Foreskin keratinocyte (primary cell): ENCODE measurements at places on chromosomes 2 and 18. TPM values are rescaled to one million over a fixed set of nuclear protein-coding genes. Genes with fewer than 3 reads are reported as not detected.
A peak's percentile ranks its signal among the peaks of the same experiment; 100 is the strongest.

DNA sequence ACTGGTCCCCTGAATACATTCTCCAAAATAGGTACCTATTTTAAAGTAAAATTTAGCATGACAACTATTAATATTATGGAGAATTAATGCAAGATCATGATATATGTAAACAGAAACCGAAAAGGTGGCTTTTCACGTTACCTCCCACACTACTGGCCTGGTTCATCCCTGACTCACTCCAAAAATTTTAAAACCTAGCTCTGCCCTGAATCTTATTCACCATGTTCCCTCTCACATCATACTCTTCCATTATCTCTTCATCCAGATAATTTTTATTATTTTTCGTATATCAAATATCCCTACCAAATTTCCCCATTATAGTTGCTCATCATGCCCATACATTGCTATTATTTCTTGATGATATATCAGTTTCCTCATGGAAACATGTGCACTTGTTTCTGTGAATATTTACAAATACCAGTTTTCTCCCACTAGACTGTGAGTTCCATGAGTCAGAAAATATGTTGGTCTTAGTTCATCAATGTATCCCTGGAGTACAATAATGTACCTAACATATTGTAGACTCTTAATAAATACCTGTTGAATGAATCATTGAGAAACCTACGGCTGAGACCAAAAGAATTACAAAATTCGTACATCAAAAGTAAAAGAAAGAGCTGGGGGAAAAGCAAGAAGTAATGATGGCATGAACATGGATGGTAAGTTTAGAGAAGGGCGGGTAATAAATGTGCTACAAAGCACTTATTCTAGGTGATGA, 360.1 kb upstream of the CHAC2 start:
- peak; percentile 95 for DNase-seq

GRCh38 chr18:22001912-22002487, 167.4 kb upstream of the GATA6 start:
- no peak for DNase-seq

DNA sequence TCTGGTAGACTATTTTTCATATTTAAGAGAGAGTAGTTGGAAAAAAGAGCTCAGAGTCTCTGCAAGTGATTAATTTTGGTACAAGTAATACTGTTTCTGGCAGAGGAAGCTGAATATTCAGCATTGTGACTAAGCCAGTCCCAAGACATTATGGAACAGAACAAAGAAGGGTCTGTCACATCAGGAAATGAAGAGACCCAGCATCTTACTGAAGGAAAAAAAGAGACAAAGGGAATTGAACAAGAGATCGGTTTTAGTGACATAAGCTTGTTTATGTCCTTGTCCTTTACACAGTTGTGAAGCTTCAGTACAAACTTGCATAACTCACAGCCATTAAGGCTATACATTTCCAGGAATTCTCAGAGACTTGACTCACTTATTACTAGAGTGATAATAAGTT, 568.5 kb upstream of the SLC8A1 start:
- DNase-seq: no peak

DNA sequence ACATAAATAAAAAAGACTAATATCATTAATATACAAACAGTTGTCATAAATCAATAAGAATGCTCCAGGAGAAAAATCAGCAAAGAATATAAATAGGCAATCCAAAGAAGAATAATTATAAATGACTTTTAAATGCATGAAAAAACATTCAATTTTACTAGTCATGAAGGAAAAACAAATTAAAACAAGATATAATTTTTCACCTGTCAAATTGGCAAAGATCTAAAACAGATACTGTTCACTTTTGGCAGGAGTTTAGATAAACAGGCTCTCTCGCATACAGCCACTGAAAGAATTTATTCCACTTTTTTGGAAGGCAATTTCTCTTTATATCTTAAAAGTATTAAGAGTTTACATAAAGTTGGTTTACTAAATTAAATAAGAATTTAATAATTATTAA, 176.8 kb upstream of the SETBP1 start:
- no peak for DNase-seq

- DNase-seq: no peak
These were observed 247.1 kb upstream of the SALL3 start for GRCh38 chr18:78732273-78733210.

DNA sequence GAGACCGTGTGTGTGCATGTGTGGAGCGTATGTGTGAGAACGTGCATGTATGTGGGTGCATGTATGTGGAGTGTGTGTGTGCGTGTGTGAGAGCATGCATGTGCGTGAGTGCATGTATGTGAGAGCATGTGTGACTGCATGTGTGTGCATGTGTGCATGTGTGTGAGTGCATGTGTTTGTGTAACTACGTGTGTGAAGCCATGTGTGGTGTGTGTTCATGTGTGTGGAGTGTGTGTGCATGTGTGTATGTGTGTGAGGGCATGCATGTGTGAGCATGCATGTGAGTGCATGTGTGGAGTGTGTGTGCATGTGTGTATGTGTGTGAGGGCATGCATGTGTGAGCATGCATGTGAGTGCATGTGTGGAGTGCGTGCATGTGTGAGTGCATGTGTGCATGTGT, 24.2 kb downstream of the TOGARAM2 start:
- no peak for DNase-seq

- DNase-seq: peak; percentile 85
These were observed 515.9 kb downstream of the SLC4A3 start for GRCh38 chr2:220143336-220143735.

DNA sequence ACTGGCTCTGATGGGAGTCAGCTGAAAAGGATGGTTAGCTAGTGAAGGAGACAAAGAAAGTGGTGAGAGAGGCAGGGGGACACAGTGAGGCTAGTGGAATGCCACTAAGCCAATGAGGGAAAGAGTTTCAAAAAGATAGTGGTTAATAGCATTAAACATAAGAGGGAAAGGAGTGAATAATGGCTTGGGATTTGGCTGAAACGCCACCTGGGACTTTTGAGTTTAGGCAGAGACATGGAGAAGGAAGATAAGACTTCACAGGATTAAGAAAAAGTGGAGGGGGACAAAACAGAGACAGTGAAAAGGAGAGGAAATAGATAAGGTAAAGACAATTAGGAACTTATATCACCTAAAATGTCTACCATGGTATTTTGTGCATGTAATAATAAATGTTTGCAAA, 6.9 kb downstream of the CD28 start:
- DNase-seq: no peak

- no peak for DNase-seq
These were observed 139.2 kb downstream of the DYM start for GRCh38 chr18:49321271-49321670.

DNA sequence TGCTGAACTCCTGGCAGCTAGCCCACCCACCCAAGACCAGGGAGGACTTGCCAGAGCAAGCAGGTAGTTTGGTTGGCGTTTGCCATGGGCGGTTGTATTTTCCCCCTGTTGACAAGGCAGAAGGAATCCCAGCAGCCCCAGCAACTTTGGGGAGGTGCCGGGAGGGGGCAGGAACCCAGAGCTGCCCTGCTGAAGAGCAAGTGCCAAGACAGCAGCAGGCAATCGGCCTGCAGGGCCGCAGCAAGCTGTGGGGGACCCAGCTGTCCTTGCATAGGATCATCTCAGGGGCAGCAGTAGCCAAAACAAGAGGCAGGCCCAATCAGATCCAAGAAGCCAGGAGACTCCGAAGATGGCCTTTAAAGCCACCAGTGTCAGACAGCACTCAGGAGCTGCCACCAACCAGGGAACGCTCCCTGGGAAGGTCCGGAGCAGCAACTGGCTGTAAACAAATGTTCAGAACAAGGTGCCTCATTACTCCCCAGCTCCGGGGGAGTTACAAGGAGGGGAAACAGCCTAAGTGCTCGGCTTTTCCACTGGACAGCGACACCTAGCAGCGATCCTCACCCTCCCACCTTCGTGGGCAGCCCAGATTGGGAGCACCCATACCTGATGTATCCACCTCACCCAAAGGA, 2.1 kb downstream of the ST8SIA5 start:
- DNase-seq: no peak

DNA sequence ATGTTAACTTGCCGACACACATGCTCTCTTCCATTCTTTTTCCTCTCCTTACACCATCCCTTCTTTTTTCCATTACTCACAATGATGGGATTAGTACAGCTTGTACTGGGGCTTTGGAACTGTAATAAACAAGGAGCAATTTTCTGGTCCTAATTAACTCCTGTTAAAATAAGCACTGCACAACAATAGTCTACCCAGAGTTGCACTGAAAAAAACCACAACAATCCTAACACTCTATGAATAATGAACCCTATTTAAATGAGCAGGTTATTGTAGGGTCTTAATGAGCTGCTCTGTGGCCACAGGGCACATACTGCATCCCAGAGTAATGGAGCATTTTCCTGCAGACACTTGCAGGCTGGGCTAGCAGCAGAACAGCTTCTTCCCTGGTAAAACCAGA, 380.3 kb downstream of the NRXN1 start:
- DNase-seq: no peak

DNA sequence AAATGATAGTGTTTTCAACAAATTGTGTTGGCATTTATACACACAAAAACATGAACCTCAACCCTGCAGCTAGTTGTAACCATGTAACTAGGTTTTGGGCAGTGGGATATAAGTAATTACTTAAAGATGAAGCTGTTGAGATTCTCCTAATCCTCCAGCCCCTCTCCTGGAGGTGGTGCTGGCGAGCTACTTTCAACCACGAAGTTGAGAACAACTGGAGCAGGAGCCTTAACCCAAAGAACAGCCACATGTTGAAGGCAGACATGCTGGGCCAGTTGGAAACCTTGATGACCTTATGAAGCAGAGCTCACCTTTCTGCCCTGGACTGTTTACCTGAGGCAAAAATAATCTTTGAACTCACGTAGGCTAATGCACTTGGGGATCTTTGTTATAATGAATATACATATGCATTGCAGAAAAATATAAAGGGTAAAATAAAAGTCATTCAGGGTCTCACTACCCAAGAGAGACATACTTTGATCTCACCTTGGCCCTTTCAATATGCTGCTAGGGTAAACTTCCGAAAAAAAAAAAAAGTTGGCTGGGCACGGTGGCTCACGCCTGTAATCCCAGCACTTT, 89.6 kb upstream of the NPAS2 start:
- no peak for DNase-seq

GRCh38 chr2:133765658-133766057, 197.4 kb upstream of the NCKAP5 start:
- no peak for DNase-seq

- no peak for DNase-seq
These were observed 51.4 kb upstream of the SPAG16 start for GRCh38 chr2:213232649-213233437.

- DNase-seq: no peak
These were observed 344.8 kb upstream of the HS6ST1 start for GRCh38 chr2:128663371-128664050.

DNA sequence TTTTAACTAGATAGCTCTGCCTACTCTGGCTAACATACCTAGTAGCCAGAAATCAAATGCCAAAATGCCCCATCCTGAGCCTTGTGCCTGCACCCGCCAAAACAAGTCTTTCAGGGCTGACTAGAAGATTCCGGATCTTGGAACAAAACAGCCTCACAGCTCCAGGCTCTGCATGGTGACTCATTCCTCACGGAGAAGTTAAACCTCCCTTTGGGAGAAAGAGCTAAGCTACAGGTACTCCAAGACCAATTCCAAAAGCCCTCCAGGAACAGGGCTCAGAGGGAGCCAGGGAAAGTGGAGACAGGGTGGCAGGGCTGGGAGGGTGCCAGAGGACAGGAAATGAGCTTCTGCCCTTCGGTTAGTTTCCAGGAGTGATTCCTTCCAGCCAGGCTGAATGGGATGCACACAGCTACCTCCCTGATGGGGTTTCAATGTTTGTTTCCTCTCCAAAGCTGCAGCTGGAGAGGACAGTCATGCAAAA, 295.6 kb downstream of the TNS1 start:
- DNase-seq: peak; percentile 86

DNA sequence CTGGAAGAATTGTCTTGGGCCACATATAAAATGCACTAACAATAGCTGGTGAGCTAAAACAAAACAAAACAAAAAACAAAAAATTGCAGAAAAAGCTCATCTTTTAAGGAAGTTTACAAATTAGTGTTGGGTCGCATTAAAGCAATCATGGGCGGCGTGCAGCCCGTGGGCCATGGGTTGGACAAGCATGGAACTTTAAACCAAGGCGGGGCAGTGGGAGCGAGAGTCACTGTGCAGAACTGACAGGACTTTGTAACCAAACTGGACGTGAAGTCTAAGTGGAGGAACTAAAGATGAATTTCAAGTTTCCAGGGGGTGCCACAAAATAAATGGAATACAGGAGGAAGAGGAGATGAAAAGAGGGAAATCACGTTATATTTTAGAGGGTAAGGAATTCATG, 80.7 kb downstream of the PSMG2 start:
- DNase-seq: no peak

DNA sequence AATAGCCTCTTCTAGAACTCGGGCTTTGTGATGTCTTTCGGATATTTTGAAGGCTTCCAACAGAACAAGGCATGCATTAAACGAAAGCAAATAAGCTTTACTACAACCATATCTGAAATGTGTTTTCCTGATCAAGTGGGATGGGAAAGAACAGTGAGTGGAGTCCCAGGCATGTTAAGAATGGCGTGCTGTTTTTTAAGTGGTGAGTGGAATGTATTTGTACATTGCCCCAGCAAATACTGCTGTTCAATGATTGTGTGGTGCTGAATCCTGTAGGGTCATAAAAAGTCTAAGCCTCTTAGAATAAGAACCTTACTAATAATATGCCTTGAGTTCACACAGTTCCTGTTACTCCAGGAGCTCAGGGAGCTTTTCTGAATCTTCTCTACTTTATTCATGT, 52.5 kb downstream of the POMC start:
- peak; percentile 8 for DNase-seq

DNA sequence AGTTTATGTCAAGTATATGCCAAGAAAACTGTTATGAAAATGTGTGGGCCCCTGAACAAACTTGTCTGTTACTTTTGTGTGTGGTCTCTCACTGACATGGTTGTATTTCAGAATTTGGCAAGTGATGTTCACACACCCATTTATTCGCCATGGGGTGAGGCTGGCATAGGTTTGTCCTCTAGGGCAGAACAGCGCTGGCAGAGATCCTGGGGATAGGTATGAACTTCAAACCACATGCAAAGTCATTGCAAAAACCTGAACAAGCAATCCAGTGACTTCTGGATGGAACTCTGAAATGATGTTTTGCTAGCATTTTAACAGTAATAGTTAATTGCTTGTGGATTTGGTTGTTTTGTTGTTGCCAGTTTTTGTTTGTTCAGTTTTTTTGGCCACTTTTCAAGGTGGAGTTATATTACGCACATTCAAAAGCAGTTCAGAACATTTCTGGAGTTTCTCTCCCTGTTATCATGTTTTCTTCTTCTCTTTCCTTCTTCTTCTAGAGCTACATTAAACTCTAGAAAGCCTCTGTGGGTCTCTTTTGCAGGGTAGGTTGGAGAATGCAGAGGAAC, 78.5 kb downstream of the MDH1 start:
- DNase-seq: peak; percentile 47

Gene GATA6
- 0.03 and 0.06 TPM in 2 replicates for polyA plus RNA-seq

Gene FBXO41
- 2.6 and 2.7 TPM in 2 replicates for polyA plus RNA-seq

Gene TEX44
- not detected in 2 replicates for polyA plus RNA-seq

Gene COL3A1
- 0.03 and 0.06 TPM in 2 replicates for polyA plus RNA-seq

Gene EFHD1
- polyA plus RNA-seq: not detected in 2 replicates

Gene PREPL
- 5.3 and 8.3 TPM in 2 replicates for polyA plus RNA-seq

Gene CXCR4
- polyA plus RNA-seq: not detected in 2 replicates

Gene TEKT4
- not detected in 2 replicates for polyA plus RNA-seq

Gene RESP18
- not detected in 2 replicates for polyA plus RNA-seq
